ENCODE measurements at places on chromosomes 13 and 19.

GRCh38 chr19:12494260-12494860 lies 9.7 kb upstream of the ZNF709 start:
- no peak for DNase-seq

DNA sequence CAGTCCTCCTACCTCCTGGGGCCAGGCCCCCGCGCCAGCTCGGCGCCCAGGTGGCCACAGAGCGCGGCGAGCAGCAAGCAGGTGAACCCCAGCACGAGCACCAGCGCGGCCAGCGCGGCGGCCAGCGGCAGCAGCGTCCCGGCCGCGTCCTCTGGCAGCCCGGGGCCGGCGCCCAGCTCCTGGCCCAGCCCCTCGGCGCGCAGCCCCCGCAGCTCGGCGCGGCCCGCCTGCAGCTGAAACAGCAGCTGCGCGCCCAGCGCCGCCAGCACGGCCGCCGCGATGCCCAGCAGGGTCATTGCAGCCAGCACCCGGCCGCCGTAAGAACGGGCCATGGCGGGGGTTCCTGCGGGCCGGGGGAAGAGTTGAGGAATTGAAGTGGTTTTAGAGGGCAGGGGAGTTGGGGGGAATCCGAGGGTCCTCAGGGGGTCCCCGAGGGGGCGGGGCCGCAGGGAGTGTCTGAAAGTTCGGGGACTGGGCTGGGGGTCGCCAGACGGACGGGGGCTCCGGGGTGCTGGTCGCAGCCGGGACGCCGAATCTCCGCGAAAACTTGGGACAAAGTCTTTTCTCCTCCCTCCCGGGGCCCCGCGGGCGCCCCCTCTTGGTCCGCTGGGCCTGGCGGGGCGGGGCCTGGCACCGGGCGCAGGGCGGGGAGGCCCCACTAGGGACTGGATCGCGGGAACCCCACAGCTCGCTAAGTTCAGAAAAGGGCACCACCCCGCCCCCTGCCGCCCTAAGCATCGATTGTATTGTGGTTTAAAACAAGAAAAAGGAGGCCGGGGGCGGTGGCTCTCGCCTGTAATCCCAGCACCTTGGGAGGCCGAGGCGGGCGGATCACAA lies at the start of gene TMEM221:
TMEM221 (minus strand) TSS at position 538 of the 837 bp plus-strand sequence; CDS start at position 332, 206 bp downstream.
- peak; percentile 48 for DNase-seq

- DNase-seq: no peak
Observed at GRCh38 chr19:19171821-19172532, 1.9 kb upstream of the MEF2B start.

- peak; percentile 38 for DNase-seq
Observed at GRCh38 chr19:14449321-14449720, 16.2 kb downstream of the PKN1 start.

GRCh38 chr13:94712812-94713560 lies 641 bp upstream of the SOX21 start:
- DNase-seq: peak; percentile 47

- no peak for DNase-seq
Observed at GRCh38 chr13:110044551-110045111, 258.2 kb upstream of the IRS2 start.

DNA sequence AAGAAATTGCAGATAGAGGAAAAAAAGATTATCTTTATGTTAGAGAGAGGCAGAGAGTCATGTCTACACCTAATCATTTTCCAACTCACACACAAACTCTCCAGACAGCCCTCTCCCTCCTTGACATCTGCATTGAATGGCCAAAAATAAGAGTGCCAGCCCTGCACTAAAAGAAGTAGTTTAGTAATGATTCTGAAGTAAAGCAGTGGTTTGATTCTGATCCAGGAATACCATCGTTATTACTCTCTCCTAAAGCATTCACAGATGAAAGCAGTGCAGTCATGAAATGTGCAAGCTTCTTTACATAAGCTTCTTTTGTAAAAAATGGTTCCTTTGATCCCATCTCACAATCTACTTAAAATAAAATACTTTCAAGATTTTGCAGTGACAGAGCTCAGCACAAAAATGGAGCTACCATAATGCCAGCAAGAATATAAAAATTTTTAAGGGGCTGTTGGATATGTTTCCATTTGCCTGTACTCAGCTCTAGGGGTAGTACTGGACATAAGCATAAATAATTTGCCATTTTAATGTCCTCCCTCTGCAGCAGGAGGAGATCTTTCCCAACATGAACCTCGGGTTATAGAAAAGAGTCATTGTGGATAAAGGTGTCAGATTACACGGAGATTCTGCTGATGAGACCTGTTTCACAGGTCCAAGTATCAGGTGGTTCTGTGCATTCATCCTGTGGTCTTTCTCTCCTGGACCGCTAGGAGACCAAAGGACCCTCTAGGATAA lies 406.3 kb downstream of the DCT start:
- peak; percentile 29 for DNase-seq

- no peak for DNase-seq
Observed at GRCh38 chr13:52931539-52932431, 83.3 kb upstream of the PCDH8 start.

DNA sequence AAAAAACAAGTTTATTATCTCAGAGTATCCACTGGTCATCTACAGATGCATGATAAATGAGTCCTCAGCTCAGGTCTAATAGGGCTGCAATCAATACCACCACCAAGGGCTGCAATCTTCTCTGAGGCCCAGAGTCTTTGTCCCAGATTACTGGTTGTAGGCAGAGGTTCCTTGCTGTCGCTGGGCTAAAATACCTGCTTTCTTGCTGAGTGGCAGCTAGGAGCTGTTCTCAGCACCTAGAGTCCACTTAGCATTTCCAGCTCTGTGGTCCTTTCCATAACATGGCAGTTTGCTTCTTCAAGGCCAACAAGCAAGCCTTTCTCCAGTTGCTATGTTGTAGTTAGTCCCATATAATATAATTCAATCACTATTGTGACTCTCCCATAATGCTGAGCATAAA lies 351.3 kb downstream of the SLITRK1 start:
- DNase-seq: no peak

GRCh38 chr19:13022859-13023636 lies 27.8 kb downstream of the NFIX start:
- peak; percentile 92 for DNase-seq

DNA sequence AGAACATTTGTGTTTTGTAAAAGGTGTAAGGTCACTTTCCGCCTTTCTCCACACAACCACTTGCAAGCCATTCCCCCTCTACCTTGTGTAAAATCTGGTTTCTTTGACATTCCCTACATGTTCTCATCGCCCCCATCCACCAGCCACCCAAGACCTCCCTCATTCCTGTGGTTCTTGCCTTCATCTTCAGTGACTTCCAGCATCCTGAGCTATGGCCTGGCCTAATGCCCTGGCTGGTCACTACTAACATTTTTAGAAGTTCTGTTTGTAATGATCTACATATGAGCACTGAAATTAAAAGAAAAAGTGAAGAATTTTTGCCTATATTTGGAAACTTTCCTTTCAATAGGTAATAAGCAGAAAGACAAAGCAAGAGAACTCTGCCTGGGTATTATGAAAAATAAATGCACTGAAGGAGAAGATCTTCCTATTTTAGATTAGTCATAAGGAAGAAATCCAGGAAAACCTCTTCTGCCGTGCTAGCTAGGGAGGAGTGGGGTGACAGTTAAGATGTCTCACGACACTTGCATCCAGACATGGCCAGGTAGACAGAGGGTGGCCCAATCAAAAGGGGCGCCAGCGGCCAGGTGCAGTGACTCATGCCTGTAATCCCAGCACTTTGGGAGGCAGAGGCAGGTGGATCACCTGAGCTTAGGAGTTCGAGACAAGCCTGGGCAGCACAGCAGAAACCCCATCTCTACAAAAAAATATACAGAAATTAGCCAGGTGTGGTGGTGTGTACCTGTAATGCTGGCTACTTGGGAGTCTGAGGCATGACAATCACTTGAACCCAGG lies 28.1 kb upstream of the MPHOSPH8 start:
- peak; percentile 23 for DNase-seq

GRCh38 chr19:33524024-33524664 lies 2.6 kb upstream of the PEPD start:
- DNase-seq: no peak

DNA sequence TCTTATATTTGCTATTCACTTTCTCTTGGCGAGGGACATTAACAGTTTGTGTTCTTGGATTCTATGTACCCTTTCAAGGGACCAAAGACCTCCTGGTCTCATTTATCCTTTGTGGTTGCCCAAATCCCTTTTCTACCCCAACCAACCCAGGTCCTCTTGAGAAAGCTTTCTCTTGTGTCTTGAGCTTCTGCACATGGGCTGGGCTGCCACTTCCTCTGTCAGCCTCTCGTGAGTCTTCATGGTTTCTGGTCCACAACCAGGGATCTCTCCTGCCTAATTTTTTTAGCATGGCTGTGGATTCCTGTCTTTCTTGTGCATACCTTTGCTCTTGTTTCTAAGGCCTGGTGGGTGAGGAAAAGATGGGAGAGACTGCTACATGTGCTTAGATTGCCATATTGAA lies 14.9 kb downstream of the TIMM13 start:
- no peak for DNase-seq

- no peak for DNase-seq
Observed at GRCh38 chr13:31131470-31131961, 30.2 kb downstream of the HSPH1 start.

DNA sequence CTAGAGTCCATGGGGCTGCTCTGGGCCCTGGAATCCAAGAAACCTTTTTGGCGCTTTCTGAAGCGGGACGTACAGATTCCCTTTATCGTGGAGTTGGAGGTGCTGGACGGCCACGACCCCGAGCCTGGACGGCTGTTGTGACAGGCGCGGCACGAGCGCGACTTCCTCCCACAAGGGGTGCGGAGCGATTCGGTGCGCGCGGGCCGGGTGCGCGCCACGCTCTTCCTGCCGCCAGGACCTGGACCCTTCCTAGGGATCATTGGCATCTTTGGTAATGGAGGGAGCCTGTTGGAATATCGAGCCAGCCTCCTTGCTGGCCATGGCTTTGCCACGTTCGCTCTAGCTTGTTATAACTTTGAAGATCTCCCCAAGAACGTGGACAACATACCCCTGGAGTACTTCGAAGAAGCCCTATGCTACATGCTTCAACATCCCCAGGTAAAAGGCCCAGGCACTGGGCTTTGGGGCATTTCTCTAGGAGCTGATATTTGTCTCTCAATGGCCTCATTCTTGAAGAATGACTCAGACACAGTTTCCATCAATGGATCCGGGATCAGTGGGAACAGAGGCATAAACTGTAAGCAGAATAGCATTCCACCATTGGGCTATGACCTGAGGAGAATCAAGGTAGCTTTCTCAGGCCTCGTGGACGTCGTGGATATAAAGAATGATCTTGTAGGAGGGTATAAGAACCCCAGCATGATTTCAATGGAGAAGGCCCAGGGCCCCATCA lies 3.5 kb upstream of the ZFP82 start:
- DNase-seq: no peak

Measured in ELR (cell line).